Small intestine (tissue), 16 donors: ENCODE measurements at places on chromosomes 13 and 19. TPM values are rescaled to one million over a fixed set of nuclear protein-coding genes. Genes with fewer than 3 reads are reported as not detected.

GRCh38 chr13:98065468-98065867 is 77.4 kb upstream of the FARP1 start:
- peak; percentile 10 for DNase-seq

- DNase-seq = no peak
Measured at GRCh38 chr19:28185646-28186045, 1027.3 kb downstream of the UQCRFS1 start.

DNA sequence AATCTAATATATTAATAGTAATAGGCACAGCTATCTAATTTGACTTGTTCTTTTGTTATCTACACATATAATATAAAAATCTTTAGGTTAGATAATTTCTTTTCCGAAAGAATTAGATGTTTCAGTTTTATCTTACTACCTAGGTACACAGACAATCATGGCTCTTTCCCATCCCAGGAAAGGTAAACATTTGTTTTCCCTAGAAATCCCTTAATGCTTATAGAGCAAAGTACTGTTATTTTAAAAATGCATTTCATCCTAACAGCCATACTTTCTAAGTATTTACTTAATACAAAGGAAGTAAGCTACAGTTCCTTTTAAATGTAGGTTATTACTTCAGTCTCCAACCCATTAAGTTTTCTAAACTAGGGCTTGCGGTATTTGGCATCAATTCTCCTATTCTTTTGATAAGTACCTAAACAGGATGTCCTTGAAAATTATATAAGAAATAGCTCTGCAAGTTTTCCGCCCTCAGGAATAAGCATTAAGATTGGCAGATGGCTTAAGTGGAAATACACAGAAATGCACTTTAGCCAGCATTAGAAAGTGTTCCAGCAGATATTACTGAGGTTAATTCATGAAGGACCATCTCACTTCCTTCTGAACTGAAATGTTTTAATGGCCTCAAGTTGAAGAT is 616.2 kb upstream of the SPRY2 start:
- no peak for DNase-seq

DNA sequence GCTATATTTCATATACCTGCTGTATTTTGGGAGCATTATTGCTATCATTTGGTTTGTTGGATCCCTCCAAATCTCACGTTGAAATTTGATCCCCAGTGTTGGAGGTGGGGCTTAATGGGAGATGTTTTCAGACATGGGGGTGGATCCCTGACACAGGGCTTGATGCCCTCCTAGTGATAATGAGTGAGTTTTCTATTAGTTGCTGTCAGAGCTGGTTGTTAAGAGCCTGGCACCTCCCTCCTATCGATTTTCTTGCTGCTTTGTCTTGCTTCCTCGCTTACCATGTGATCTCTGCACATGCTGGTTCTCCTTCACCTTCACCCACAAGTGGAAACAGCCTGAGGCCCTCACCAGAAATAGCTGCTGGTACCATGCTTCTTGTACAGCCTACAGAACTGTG is 259.9 kb upstream of the STARD13 start:
- no peak for DNase-seq

DNA sequence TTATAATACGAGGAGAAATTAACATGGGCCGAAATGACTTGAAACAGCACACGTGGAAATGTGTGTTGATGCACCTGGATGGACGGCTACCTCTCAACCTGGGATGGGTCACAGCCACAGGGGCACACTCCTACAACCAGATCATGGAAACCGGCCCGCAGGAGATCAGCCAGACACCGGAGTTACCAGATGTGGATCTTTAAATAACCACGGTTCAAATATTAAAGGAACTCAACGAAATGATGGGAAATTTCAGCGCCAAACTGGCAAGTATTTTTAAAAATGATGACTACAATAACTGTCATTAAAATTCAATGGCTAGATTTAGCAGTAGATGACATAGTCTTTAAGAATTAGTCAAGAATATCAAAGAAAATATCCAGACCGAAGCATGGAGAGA is 166.9 kb upstream of the GPR12 start:
- no peak for DNase-seq

DNA sequence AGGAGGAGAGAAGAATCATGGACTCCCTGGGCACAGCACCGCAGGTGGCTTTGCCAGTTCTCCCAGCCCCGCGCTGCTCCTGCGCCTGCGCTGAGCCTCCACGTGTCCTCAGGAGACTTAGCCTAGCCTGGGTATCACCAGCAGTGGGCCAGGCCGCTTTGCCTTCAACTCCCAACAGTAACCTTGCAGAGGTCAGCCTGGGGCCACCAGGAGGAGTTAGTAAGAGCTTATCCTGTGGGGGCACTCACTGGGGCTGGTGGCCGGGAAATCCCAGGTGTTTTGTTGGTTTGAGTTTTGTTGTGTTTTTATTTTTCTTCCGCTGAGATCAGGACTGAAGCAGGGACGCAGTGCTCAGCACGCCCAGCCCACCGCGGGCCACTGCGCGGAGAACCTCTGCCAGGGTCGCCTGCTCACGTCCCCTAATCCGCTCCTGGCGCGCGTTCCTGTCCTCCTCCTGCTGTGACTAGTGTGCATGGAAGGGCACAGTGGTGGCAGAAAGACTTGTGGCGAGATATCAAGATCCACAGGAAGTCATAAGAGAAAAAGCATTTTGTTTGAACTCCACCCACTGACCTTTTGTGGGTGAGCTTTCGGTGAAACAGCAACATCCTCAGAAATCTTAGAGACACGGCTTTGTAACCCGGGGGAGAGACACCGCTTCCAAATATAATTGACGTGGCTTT is 207.4 kb upstream of the RFC3 start:
- DNase-seq = peak; percentile 21

GRCh38 chr13:24039621-24040475 is 120.7 kb upstream of the SPATA13 start:
- DNase-seq = no peak

DNA sequence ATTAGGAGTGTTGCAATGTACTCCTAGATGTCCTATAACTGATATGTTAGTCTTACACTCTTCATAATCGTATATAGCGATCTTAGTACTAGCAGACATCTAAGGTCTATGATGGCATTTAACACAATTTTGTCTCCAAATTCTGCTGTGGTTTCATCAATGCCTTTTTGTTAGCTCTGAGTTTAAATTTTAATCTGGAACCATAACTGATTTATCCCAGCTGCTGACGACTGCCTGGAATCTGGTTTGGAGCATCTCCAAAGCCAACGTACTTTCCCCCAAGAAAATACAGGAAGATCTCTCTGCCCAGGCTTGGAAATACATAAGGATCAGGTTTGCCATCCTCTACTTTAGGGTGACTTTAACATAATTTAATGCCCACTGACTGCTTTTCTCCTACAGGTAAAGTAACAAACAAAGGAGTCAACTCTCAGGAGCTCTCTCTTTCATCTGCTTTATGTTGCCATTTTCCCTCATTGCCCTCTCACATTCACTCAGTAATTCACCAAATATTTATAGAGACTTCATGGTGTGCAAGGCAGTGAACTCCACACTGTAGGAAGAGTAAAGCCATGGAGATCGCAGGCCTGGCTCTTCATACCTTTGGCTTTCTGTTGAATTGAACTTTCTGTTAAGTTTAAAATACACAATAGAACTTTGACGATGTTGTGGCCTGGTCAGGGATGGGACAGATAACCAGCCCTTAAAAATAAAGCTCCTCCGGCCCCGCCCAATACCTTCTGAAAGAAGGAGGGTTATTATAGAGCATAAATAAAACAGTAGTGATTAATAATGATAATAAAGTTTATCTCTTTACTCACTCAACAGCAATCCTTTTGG is 23.3 kb upstream of the SPART start:
- no peak for DNase-seq

- DNase-seq = no peak
Measured at GRCh38 chr13:40390401-40390916, 276.0 kb downstream of the FOXO1 start.

- peak; percentile 96 for DNase-seq
Measured at GRCh38 chr19:17796013-17796837, 1.3 kb downstream of the B3GNT3 start.

GRCh38 chr13:45337395-45337794 is 3.6 kb downstream of the TPT1 start:
- DNase-seq = no peak

DNA sequence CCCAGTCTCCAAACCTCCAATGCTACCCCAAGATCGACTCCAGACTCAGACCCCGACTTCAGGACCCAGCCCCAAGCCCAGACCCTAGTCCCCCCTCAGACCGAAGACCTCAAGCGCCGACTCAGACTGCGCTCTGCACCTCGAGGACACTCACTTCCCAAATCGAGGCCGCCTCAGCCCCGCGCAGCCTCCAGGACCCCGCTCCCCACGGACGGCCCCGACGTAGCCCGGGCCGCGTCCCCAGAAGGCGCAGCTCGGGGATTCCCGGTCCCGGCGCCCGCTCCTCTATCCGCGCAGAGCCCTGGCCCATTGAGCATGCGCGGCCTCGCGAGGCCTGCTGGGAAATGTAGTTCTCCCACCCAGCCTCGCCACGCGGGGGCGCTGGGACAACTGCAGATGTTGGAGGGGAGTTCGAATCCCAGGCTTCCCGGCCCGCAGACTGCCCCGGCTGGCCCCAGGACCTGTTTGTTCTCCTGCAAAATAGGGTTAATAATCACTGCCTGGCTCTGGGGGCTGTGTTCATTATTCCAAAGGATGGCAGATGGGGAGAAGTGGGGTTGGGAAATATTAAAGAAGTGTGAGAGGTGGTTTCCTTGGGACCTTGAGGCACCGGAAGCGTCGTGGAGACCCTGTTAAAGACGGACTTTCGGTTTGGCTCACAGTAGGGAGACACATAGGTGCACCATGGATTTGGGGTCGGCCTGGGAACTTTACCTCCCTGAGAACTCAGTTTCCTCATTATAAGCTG is at the start of gene APBA3:
Gene APBA3, minus strand, starts transcription at position 311 of the 748 bp plus-strand sequence. CDS start 1,428 bp downstream, outside the sequence.
- peak; percentile 91 for DNase-seq

- no peak for DNase-seq
Measured at GRCh38 chr19:21532904-21533303, 27.5 kb downstream of the ZNF429 start.

GRCh38 chr13:28494778-28495537 is at the start of gene FLT1:
Gene FLT1, minus strand, starts transcription at chr13:28495128. Its CDS starts 285 bp downstream, at chr13:28494843.
- no peak for DNase-seq

DNA sequence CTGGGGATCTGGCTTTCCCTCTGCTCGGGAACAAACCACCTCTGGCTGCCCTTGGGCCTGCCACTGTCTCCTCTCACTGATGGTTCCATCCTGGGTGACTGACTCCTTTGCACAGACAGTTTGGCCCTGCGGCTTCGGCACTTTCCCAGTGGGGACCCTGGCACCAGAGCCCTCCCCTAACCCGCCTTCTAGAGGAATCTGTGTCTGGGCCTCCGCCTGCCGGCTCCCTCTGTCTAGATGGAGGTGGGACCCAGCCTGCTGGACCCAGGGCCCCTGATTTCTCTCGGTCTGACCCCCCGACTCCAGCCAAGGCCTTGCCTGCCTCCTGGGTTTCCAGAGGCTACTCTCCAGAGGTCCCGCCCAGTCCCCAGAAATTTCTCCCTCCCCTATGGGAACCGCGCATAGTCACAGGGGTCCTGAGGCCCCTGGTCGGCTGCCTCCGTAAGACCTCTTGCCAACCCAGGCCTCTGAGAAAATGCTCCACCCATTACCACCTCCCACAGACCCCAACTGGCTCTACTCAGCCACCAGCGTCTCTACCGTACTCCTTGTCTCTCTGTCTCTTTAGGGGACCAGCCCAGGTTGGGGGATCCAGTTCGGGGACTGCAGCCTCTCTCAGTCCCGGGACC is 2.7 kb downstream of the CCDC106 start:
- DNase-seq = no peak

DNA sequence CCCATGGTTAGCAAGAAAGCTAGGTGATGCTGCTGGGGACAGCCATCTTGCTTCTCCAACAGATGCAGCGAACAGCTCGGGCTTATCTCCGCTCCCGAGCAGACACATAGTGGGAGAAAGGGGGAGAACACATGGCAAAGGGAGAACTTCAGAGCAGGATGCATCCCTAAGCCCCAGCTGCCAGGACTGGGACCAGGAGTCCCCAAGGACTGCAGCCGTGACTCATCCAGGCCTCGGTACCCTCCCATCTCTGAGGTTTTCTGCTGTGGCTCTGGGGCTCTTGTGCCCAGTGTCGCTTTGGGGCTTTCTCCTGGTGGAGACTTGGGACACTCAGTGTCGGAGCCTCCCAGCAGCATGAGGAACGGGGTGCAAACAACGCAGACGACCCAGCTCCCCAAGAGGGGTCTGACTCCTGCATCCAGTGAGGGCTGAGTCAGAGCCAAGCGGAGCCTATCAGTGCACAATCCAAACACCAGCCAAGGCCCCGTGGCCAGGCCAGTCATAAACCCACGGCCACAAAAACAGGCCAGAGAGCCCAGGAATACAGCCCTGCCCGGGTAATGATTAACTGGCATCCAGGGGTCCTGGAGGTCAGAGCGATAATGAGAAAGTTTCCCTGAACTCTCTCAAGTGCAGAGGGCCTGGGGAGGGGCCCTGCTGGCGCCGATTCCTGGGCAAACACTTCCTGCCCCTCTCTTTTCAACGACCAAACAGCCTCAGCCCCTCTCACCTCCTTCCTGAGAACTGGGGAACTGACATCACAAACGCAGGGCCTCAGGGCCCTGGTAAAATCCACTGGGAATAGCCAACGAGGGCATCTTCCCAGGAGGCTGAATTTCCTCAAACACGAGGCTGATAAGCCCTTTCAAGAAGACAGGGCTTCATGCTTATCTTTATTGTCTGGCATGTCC is 202.9 kb downstream of the USP12 start:
- DNase-seq = peak; percentile 87

- no peak for DNase-seq
Measured at GRCh38 chr19:5456130-5456840, 1.1 kb downstream of the ZNRF4 start.

DNA sequence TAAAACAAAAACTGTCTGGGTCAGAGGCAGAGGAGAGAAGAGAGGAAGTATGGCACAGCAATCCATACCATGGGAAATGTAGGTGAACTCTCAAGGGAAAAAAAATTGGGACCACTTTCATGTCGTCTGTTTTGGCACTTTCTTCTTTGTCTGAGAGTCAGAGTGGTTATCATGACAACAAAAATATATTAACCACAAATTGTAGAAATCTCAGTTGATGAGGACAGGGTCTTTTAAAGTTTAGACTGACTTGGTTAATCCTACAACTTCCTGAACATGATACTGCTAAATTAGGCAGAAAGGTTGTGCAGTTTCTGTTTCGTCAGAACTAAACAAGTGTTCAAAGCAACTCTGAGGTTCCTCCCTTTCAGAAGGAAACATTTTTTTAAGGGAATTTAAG is 15.2 kb downstream of the KLF5 start:
- peak; percentile 54 for DNase-seq

Gene GJB6
- polyA plus RNA-seq = 0.12 TPM

Gene SH2D3A
- 23.9 TPM for polyA plus RNA-seq

Gene URAD
- polyA plus RNA-seq = 59.8 TPM

Gene KLHL1
- 0.06 TPM for polyA plus RNA-seq

Gene ZNF571
- polyA plus RNA-seq = 1.4 TPM

Gene RASAL3
- polyA plus RNA-seq = 8.1 TPM

Gene LENG9
- 9.2 TPM for polyA plus RNA-seq

Gene NKG7
- polyA plus RNA-seq = 6.7 TPM

Gene LYL1
- 2.4 TPM for polyA plus RNA-seq

Gene CLEC4M
- polyA plus RNA-seq = 0.12 TPM
